NCI-H1048 (cell line): ENCODE measurements at places on chromosomes 1 and 21.

GRCh38 chr1:91080650-91081049, 58.8 kb upstream of the ZNF644 start:
- DNase-seq, result no peak

DNA sequence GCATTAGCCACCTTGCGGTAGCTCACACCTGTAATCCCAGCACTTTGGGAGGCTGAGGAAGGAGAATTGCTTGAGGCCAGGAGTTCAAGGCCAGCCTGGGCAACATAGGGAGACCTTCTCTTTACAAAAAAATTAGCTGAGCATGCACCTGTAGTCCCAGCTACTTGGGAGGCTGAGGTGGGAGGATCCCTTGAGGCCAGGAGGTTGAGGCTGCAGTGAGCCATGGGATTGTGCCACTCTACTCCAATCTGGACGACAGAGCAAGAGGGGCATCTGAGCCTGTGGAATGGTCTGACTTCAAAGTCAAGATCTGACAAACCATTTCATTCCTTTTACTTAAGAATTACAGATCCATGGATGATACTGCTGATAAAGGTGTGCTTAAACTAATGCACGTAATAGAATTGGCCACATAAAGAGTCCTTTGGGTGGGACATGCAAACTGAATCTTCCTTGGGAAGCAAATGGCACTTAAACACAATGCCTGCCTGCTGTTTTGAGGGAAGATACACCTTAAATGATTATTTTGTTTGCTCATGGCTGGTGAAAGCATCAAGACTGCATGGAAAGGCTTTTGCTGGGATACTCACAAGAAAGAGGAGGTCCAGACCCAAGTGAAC, 2.5 kb upstream of the TMEM201 start:
- DNase-seq, result no peak

DNA sequence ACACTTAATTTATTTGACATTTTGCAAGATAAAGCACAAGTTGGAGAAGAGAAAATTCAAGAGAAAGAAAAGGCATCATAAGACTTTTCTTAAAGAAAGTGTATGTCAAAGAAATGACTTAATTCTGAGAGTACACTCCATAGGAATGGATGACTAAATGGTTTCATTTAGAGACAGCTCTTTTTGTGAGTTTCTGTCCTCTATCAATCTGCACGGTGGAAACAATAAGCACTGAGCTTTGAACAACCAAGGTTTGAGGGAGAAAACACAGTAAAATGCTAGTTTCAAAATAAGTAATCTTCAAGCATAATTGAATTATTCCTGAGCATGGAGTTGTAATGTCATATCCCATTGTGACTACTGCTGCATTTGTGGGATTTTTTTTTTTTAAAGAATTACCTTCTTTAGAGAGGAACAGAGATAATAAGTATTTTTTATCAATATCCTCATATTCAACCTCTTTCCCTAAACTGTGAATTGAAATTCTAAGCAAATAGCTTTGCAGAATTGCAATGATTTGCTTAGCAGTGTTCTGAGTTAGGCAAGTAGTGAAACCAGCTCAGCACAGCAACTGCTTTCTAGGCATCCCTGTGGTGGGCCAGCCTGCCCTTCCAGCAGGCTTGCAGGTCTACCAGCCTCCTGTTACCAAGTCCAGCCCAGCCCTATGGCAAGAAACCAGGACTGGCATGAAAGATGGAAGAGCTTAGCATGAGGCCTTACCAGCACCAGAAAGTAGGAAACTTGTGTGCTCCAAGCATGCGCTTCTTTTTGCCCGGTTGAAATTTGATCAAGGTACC, 38.2 kb downstream of the KCNJ6 start:
- no peak for DNase-seq

DNA sequence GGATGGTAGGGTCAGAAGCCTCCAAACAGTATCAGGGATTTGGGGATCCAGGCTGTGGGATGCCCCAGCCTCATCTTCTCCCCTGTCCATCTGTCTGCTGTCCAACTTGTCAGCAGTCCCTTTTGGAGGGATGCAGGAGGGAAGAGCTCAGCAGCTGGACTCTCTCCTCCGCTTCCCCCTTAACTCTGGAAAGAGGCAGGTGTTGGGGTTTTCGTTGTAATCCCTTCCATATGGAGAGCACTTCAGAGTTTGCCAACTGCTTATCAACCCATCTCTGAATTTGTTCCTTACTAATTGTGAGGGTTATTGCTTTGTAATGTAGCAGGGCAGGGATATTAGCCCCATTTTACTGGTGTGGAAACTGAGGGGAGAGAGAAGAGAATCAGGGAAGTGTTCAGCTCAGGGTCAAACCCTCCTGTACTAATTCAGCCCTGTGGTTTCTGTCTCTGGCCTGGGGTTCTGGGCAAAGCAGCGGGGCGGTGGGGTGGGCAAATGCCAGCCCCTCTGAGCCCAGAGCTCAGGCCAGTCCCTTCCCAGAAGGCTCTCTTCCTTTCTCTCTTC, 3.2 kb downstream of the CITED4 start:
- no peak for DNase-seq

DNA sequence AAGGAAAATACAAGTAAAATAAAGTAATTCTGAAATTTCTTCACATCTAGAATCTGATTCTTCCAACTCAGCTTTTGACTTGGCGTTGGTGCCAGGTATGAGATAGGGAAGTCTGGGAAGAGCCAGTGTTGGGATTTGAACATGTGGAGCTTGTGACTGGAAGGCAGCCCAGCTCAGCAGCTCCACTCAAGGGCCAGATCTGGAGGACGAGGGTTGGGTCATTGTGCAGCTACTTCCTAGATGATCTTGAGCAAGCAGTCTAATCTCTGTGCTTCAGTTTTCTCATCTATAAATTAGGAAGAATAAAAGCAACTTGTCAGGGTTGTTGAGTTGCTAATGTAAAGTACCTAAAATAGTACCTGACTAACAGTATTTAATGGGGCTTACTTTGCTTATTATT, 5.0 kb downstream of the ADARB1 start:
- no peak for DNase-seq

DNA sequence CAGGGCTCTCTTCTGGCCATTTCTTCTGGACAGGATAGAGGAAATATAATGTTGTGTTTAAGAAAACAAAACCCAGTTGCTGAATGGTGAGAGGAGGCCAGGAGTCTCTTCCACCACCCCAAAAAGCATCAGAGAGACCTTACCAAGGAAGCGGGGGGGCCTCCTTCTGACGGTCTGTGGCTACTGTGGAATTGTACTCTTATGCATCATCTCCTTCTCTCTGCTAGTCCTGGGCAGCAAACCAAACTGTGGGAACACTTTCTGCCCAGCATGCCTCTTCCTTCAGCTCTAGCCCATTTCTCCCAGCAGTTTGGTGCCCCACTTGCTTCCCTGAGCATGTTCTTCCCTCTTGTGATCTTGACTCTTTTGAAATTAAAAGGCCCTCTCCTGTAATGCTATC, 157.7 kb downstream of the HHIPL2 start:
- DNase-seq, result no peak

GRCh38 chr1:175399795-175400194, 207.2 kb upstream of the KIAA0040 start:
- no peak for DNase-seq

DNA sequence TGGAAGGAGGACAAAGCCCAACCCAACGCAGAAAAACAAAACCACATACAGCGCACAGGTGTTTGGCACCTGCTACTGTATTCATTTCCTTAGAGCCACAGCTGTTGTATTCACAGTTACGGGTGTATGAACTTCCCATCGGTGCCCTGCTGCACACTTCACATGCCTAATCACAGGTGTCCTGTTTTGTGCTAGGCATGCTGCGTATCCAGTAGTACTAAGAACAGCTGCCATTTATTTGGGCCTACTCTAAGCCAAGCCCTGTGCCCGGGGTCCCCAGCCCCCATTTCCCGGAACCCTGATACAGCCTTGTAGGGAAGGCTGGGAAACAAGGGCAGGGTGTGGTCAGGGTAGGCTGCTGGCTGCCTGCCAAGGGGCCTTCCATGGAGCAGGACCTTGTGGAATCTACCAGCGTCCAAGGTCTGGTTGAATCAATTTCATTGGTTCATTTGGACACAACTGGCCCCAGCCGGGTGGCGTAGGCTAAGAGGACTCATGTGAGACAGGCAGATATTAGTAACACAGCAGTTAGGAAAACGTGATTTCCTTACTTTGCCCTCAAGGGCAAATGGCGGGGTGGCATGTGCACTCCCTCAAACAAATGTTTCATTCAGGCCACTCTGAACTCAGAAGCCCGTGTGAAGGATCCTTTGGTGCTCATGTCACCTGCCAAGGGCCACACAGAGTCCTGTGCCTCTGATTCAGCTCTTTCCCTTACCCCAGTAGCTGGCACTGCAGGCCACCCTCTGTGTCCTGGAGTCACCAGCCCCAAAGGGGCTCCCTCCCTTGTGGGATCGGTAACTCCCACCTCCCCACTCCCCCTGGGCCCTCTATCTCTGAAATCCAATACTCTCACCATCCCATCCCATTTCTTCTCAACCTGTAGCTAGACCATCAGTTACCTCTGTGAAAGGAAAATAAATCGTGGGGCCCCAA, 986 bp upstream of the RNF186 start:
- DNase-seq, result no peak

- no peak for DNase-seq
These were observed 364.5 kb upstream of the DUSP10 start for GRCh38 chr1:222106377-222106776.

- no peak for DNase-seq
These were observed 43.3 kb downstream of the SIPA1L2 start for GRCh38 chr1:232586679-232587078.

DNA sequence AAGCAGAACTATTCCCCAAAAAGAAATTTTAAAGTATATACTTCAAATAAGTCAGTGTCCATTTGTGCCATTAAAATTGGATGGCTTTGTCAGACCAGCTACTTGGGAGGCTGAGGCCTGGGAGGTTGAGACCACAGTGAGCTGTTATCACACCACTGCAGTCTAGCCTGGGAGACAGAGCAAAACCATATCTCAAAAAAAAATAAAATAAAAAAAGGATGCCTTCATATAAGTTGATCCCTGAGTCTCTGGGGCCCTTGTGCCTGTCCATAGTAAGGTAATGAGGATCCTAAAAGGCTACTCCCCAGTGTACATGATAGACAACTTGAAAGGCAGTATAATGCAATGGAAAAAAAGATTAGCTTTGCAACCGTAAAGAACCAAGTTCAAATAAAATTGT, 81.2 kb upstream of the BARHL2 start:
- DNase-seq, result no peak
